Kidney epithelial cell (primary cell): ENCODE measurements at places on chromosomes 7 and 10.

GRCh38 chr7:68014031-68014736 lies 1017.6 kb downstream of the TYW1 start:
- DNase-seq, result no peak

- DNase-seq, result no peak
Observed at GRCh38 chr7:132485600-132486273, 90.5 kb downstream of the PLXNA4 start.

DNA sequence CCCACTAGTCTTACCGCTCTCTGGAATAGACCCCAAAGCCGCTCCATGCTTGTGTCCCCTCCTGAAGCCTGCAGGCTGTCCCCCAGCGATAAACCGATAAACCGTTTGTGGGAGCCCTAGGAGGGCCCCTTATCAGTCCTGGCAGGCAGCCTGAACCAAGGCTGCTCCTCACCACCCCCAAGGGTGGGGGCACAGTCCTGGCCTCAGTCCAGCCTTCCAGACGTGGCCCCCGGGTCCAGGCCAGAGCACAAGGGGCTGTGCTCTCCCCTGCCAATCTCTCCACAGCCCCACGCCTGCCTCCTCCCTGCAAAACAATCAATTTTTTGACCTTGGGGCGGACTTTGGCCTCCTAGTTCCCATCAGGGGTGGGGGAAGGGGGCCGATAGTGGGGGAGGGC lies at the start of gene TFR2:
TFR2 (minus strand) TSS at position 90 of the 397 bp plus-strand sequence; CDS start at position 47, 43 bp downstream.
- DNase-seq, result no peak

- DNase-seq, result no peak
Observed at GRCh38 chr10:112434988-112435619, 11.6 kb downstream of the ZDHHC6 start.
